ENCODE measurements at places on chromosomes 12 and 14.

- no peak for DNase-seq
Measured at GRCh38 chr12:29113101-29113500, 36.0 kb upstream of the FAR2 start.

DNA sequence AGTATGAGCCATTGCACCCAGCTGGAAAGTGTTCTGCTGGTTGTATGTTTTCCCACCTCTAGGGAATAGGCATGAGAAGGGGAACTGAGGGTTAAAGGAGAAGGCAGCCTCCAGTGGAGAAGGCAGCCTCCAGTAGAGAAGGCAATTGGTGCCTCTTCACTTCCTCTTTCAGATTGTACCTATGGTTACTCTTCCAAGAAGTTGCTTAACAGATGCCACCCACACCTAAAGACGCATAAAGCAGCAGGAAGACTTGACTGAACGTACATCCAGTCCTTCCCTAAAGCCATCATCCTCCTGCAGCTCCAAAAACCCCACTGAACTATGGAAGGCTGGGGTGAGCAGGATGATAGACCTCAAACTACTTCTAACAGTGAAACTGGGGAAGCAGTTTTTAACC is 13.1 kb downstream of the DPF3 start:
- no peak for DNase-seq

DNA sequence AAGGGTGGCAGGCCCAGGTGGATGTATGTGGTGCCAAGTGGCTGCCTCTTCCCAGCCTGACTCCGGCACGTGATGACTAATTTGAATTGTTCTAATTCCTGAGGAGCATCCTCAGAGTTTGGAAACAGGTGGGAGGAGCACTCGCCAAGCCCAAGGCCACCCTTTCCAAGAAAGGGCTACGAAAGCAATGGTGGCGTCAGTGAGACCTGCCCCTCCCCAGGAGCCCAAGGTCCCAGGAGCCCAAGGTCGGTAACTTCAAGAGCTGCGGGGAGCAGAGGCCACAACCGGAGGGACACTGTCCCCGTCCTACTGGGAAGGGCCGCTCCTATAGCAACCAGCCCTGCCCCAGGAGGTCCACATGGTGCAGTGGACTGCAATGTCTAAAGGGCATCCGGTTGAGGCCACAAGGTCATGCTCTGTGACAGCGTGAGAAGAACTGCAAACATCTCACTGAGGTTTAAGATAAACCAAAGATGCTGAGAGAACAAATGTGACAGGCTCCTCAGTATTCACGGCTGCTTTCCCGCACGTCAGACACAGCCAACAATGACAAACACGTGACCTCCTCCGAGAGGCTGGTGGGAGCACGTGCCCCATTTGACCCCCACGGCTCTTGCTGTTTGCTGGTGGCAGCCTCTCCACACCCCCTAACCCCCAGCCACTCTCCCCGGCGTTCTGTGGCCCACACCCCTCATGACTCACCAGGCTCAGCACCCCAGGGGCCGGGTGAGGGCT is 79.6 kb downstream of the ITPK1 start:
- no peak for DNase-seq

GRCh38 chr12:77104792-77105191 is 39.4 kb upstream of the E2F7 start:
- DNase-seq, result no peak

- no peak for DNase-seq
Measured at GRCh38 chr12:45669093-45669492, 60.4 kb upstream of the ARID2 start.

DNA sequence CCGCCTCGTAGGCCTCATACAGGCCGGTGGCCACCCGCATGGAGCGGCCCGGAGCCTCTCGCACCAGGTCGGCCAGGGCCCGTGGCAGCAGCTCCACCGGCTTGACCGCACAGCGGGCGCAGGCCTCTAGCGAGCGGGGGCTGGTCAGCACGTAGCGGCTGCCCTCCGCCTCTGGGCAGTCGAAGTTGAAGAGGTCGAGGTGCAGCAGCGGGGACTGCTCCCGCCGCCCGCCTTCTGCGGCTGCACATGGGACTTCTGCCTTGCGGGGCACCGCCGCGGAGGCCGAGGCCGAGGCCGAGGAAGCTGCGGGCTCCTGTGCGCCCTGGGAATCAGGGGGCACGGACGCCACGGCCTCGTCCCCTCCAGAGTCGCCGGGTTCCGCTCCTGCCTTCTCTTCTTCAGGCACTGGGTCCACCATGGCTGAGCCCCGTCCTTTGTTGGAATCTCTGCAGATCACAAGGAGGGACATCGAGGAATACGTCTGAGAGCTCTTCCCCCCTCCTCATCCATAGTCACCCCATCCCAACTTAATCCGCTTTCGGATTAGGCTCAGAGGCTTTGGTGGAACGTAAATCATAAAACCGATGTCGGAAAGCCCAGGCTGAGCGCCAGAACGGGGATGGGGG is 1.4 kb downstream of the CCDC177 start:
- DNase-seq, result no peak

DNA sequence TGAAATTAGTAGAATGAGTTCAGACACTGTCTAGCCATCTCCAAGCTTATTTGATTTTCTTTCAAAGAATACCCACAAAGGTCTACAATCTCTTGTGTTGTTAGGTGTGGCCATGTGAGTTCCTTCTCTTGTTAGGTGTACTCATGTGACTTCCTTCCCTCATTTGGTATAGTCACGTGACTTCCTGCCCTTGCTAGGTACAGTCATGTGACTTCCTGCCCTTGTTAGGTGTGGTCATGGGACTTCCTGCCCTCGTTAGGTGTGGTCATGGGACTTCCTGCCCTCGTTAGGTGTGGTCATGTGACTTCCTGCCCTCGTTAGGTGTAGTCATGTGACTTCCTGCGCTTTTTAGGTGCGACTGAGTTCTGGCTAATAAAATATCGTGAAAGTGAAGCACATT is 179.6 kb downstream of the TMX1 start:
- peak; percentile 10 for DNase-seq

GRCh38 chr12:49975318-49975761 is 2.6 kb downstream of the AQP6 start:
- DNase-seq, result no peak

GRCh38 chr14:106850913-106851825 is 1324.8 kb downstream of the TMEM121 start:
- DNase-seq, result no peak

DNA sequence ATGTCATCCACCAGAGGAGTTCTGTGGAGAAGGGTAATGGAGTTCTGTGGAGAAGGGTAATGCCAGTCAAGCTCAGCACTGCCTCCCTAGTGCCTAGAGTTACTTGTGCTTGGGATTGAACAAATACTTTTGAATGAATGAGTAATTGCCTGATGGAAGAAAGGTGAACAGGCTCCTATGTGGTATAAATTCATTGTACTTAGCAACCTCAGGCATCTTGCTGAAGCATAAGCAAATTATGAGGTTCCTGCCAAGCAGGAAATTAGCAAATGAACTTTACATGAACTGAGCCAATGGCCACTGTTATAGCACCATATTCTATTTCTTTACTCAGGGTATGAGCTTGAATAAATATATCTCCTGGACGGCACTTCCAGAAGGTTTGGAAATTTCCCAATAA is 1047.2 kb downstream of the SLC6A15 start:
- no peak for DNase-seq

GRCh38 chr14:103574104-103574503 is 11.3 kb downstream of the COA8 start:
- DNase-seq, result no peak

GRCh38 chr12:59708064-59708463 is 112.2 kb downstream of the SLC16A7 start:
- no peak for DNase-seq

GRCh38 chr12:123833830-123834229 is 71.7 kb downstream of the DNAH10 start:
- DNase-seq, result no peak

DNA sequence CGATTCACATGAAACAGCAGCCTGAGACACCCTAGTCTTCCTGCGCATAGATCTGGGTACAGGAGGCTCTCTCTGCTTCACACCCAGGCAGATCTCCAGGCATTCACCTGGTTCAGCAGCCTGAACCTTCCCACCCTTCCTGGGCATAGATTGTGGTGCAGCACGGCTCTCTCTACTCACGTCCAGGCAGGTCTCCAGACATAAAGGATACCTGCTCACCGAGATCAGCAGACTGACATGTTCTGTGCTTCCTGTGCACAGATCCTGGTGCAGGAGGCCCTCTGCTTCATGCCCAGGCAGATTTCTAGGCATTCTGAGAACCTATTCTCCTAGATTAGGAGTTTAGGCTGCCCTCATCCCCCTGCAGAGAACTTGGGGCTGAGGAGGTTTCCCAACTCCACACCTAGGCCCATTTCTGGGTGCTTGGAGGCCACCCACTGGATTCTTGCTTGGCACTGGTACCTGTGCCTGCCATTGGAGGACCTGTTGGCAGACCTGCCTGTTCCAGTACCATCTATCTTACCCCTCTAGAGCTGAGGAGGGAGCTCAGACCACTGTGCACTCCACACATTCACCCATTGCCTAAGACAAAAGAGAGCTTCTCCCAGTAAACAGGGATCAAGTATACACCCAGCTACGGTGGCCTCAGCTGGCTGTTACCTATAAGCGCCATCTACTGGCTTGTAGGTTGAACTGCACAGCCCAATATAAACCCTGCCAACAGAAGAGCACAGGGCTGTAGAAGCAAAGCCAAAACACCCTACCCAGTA is 28.0 kb upstream of the GARIN6 start:
- DNase-seq, result no peak

- DNase-seq, result no peak
Measured at GRCh38 chr12:121766290-121767039, 27.0 kb downstream of the RHOF start.

DNA sequence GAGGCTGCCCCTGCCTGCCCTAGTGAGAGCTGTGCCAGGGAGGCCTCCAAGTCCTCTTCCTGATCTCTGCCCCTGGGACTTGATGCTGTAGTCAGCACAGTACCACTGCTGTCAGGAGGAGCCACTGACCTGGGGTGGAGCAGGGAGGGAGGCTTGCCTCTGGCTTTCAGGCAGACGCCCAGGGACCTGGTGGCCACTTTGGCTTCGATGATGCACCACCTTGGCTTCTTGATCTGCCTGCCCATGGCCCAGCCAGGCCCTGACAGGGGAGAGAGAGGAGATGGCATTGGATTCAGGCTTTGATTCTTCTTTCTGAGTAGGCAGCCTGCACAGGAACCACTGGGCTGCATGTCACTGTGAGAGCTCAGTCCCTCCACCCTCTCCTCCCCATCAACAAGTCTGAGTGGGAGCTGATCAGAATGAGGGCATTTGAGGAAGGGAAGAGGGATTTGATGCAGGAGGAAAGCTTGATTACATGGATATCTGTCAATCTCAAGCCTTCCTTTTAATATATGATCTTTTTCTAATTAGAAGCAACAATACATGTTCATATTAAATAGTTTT is 24.7 kb downstream of the TMEM63C start:
- DNase-seq, result no peak

- no peak for DNase-seq
Measured at GRCh38 chr14:21215130-21215878, 53.9 kb downstream of the HNRNPC start.

DNA sequence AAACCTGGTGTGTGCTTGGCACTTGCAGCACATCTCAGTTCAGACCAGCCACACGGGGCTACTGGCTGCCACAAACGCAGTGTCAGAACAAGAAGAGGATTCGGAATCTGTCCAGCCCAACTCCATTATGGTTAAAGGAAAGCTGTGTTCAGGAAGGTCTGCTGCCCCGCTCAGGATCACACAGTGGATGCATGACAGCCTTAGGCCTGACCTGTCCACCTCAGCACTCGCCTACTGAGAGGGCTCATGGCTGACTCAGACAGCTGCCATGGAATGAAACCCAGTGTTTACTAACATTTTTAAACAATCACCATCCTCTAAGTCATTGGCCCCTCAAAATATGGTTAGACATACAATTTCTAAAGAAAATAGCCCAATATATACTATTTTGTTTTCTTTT is 5.6 kb upstream of the NIN start:
- DNase-seq, result no peak

- no peak for DNase-seq
Measured at GRCh38 chr12:11795913-11796459, 146.5 kb downstream of the ETV6 start.

- no peak for DNase-seq
Measured at GRCh38 chr14:53501361-53502211, 348.5 kb upstream of the DDHD1 start.

DNA sequence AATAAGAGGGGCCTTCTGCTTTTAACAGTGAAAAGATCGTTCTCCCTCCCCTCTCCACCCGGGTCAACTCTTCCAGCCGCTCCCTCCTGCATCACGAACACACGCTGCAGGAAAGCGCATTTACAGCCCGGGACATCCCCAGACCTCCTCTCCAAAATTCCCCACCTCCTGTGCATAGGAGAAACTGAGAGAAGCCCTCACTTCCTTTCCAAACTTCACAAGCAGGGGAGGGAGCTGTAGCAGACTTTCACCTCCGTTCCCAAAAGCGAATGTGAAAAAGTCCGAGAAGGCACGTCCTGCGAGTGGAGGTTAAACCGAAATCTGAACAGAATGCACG is 513 bp downstream of the BCAT1 start:
- no peak for DNase-seq

DNA sequence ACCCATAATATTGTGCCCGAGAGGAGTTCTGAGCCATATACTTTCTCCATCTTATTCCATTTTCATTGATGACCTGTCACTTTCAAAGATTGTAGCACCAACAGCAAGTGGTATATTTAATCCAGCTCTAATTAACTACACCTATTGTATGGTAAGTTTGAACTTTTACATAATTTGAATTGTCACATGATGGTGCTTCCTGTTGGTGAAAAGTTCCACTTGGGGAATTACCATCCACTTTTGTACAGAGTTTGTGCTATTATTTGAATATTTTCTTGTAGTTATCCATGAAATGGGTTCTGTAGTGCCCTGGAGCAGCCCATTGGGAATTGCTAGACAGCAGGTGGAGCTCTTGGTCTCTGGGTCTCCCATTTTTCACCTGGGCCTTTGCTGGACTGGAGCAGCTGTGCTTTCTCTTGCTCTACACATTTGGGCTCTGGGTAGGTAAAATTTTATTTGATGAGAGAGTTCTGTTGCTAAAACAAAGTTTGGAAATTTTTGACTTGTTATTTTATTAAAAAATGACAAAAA is 3.0 kb downstream of the SMCO3 start:
- no peak for DNase-seq
